ENCODE measurements at places on chromosomes 6 and 20. TPM values are rescaled to one million over a fixed set of nuclear protein-coding genes. Genes with fewer than 3 reads are reported as not detected.

The TAP1 gene
- 32.6 TPM for total RNA-seq

The GOPC gene
- total RNA-seq = 54.5 TPM

GRCh38 chr6:45665859-45666258 is 288.1 kb upstream of the SUPT3H start:
- no peaks in the 10 kb centered on the region for H3K36me3 ChIP-seq
- H3K4me1 ChIP-seq = peaks cover 9% of the 10 kb centered on the region
- no peak overlapping the region for H3K4me3 ChIP-seq
- no peak overlapping the region for H3K27ac ChIP-seq
- no peak for DNase-seq
- peaks cover 42% of the 10 kb centered on the region for H3K27me3 ChIP-seq

GRCh38 chr20:25050082-25050481 is 7.9 kb downstream of the ACSS1 start:
- peaks cover 42% of the 10 kb centered on the region for H3K4me1 ChIP-seq
- no peak for DNase-seq
- peak overlapping the region; percentile 63 for H3K27ac ChIP-seq
- no peak overlapping the region for H3K4me3 ChIP-seq
- no peaks in the 10 kb centered on the region for H3K27me3 ChIP-seq
- no peaks in the 10 kb centered on the region for H3K36me3 ChIP-seq

GRCh38 chr6:169646906-169647567 is 54.8 kb downstream of the WDR27 start:
- H3K4me1 ChIP-seq = no peaks in the 10 kb centered on the region
- H3K4me3 ChIP-seq = no peak overlapping the region

DNA sequence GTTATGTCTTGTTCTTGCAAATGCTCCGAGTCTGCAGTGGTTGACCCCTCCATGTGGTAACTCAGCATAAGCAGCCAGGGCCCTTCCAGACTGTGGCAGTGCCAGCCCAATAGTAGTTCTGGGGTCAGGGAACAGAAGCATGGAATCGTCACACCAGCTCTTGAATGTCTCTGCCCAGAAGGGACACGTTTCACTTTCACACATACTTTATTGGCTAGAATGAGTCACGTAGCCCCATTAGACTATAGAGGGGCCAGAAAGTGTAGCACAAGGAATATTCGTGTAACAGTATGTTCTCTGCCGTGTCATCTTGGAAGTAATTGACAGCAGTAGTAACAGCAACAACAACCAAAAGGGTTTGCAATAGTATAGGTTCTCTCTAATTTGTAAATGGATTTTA is 254.7 kb downstream of the FARS2 start:
- no peak overlapping the region for H3K27ac ChIP-seq
- no peak overlapping the region for H3K4me3 ChIP-seq
- no peaks in the 10 kb centered on the region for H3K36me3 ChIP-seq
- H3K4me1 ChIP-seq = no peaks in the 10 kb centered on the region

DNA sequence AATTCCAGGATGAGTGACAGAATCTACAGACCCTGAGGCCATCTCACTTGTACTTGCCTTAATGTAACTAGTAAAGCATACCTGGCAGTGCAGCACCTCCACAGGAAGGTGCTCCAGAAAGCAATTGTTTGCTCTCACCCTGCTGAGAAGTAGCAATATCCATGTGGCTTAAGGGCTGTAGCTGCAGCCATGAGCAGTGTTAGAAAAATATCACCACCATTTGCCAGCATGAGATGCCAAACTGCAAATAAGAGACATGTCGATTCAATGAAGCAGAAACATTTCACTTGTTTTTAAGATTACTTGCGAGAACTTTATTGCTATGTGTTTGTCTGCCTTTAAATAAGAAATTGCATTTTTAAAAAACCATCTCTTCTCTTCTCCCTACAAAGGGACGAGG is 151.5 kb downstream of the PRL start:
- no peaks in the 10 kb centered on the region for H3K27me3 ChIP-seq
- no peaks in the 10 kb centered on the region for H3K36me3 ChIP-seq
- no peak overlapping the region for H3K27ac ChIP-seq
- H3K4me3 ChIP-seq = no peak overlapping the region

The TCP11 gene
- 1.7 TPM for total RNA-seq

GRCh38 chr6:3919130-3919628 is 70.0 kb downstream of the FAM50B start:
- H3K36me3 ChIP-seq = no peaks in the 10 kb centered on the region
- H3K4me1 ChIP-seq = no peaks in the 10 kb centered on the region
- H3K27ac ChIP-seq = peak overlapping the region; percentile 63
- DNase-seq = no peak

The ECT2L gene
- 15.3 TPM for total RNA-seq

The EMILIN3 gene
- total RNA-seq = 0.06 TPM

DNA sequence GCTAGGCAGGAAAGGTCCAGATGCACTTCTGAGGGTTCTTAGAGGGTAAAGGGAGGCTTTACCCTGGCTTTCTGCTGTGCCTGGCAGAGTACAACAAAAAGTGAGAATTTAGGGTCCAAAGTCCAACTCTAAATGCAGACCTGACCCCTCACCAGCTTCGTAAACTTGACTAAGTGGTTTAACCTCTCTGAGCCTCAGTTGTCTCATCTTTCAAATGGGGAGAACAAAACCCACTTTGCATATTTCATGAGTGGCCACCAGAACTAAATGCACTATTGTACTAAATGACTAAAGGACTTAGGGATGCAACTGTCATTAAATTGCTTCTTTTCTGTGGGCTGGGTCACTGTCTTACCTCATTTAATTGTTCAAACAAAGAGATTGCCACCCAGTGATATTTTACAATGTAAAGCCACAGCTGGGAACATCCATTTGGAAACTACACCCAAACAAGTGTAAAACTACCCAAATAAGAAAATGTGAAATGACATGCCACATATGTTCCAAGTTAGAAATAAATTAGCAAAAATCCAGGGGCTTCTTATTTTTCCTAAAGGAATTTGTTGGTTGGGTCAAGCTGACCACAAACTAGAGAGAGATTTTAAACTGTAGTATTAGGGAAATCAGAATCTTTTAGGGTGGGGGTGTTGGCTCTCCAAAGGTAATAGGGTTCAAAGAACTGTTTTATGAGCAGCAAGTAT is 48.3 kb upstream of the RIN2 start:
- H3K4me3 ChIP-seq = no peak overlapping the region
- no peak overlapping the region for H3K27ac ChIP-seq
- H3K27me3 ChIP-seq = no peaks in the 10 kb centered on the region
- no peak for DNase-seq
- H3K4me1 ChIP-seq = no peaks in the 10 kb centered on the region
- no peaks in the 10 kb centered on the region for H3K36me3 ChIP-seq

GRCh38 chr20:36339646-36340592 is 33.8 kb downstream of the DLGAP4 start:
- H3K27me3 ChIP-seq = peaks cover 7% of the 10 kb centered on the region
- H3K36me3 ChIP-seq = no peaks in the 10 kb centered on the region
- no peaks in the 10 kb centered on the region for H3K4me1 ChIP-seq
- no peak for DNase-seq

The RAB44 gene
- total RNA-seq = 1.2 TPM

DNA sequence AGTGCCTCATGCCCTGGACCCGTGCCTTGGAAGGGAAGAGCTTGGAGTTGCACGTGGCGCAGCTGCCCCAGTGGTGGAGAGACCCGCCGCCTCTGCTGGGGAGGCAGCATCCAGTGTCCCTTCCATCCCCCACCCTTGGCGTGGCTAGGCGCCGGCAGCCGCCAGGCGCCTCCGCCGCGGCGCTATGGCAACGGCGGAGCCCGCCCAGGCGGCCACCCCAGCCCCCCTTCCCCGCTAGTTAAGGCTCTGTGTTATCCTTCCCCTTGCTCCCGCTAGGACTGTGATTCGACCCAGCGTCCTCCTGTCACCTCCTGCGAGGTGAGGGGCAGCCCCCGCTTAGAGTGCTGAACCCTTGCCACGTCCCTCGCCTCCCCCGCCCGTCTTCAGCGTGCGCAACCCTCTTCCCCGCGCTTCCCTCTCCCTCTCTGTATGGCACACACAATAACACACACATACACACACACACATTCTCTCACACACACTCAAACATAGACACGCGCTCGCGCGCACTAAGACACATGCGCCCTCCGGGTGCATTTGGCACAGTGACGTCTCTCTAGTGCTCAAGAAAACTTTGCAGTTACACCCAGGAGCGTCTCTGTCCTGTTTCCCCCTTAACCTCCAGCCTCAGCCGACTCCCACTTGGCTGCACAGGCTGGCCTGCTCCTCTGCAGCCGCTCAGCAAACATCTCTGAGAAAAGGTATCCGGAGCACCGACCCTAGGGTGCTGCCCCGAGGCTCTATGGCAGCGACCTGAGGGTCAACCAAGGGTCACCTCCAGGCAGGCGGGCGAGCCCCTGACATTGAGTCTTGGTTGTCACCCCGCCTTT is 8.5 kb downstream of the GRIK2 start:
- peak; percentile 30 for DNase-seq
- peaks cover 73% of the 10 kb centered on the region for H3K27me3 ChIP-seq
- no peaks in the 10 kb centered on the region for H3K36me3 ChIP-seq
- no peak overlapping the region for H3K4me3 ChIP-seq
- H3K27ac ChIP-seq = no peak overlapping the region

The KHDC1L gene
- total RNA-seq = not detected

The HAO1 gene
- not detected for total RNA-seq

GRCh38 chr6:89965441-89966227 is 71.4 kb downstream of the GJA10 start:
- no peaks in the 10 kb centered on the region for H3K4me1 ChIP-seq
- DNase-seq = no peak
- no peak overlapping the region for H3K27ac ChIP-seq
- no peak overlapping the region for H3K4me3 ChIP-seq
- no peaks in the 10 kb centered on the region for H3K27me3 ChIP-seq

The TFAP2D gene
- total RNA-seq = not detected

DNA sequence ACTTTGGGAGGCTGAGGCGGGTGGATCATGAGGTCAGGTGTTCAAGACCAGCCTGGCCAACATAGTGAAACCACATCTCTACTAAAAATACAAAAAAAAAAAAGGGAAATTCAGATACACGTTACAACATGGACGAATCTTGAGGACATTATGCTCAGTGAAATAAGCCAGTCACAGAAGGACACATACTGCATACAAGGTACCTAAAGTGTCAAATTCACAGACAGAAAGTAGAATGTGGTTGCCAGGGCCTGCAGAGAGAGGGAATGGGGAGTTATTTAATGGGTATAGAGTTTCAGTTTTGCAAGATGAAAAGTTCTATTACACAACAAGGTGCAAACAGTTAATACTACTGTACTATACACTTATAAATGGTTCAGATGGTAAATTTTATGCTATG is 75.1 kb downstream of the SNX5 start:
- no peak overlapping the region for H3K4me3 ChIP-seq
- H3K36me3 ChIP-seq = no peaks in the 10 kb centered on the region
- no peak overlapping the region for H3K27ac ChIP-seq
- DNase-seq = no peak

DNA sequence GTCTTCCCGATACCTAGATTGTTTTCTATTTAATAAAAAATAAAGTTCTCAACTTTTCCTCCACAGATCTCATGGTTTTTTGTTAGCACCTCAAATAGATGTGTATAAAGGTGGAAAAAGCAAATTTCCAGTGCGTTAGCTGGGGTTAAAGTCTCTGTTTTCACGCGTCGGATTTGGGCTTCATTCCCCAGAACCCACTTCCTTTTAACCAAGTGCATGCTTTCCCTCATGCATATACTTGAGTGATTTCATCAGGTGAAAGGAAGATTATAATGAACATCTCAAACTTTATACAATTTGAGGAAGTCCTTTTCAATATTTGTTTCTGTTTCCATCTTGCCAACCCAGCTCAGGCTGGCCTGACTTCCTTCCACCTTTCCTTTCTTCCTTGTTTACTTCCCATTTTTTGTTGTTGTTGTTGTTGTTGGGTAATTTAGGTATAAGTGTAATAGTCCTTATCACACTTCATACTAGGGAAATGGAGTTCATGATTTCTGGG is 43.9 kb upstream of the GGTLC1 start:
- H3K4me3 ChIP-seq = no peak overlapping the region
- no peaks in the 10 kb centered on the region for H3K4me1 ChIP-seq
- no peak overlapping the region for H3K27ac ChIP-seq
- no peak for DNase-seq
- H3K36me3 ChIP-seq = no peaks in the 10 kb centered on the region
- H3K27me3 ChIP-seq = no peaks in the 10 kb centered on the region

- no peaks in the 10 kb centered on the region for H3K4me1 ChIP-seq
- H3K27ac ChIP-seq = no peak overlapping the region
- no peaks in the 10 kb centered on the region for H3K27me3 ChIP-seq
- no peaks in the 10 kb centered on the region for H3K36me3 ChIP-seq
Measured at GRCh38 chr20:8661229-8661952, 407.5 kb upstream of the PLCB4 start.

- peaks cover 1% of the 10 kb centered on the region for H3K4me1 ChIP-seq
- no peak for DNase-seq
- H3K27me3 ChIP-seq = no peaks in the 10 kb centered on the region
- H3K36me3 ChIP-seq = no peaks in the 10 kb centered on the region
- no peak overlapping the region for H3K27ac ChIP-seq
Measured at GRCh38 chr6:16711546-16712254, 49.6 kb downstream of the ATXN1 start.

DNA sequence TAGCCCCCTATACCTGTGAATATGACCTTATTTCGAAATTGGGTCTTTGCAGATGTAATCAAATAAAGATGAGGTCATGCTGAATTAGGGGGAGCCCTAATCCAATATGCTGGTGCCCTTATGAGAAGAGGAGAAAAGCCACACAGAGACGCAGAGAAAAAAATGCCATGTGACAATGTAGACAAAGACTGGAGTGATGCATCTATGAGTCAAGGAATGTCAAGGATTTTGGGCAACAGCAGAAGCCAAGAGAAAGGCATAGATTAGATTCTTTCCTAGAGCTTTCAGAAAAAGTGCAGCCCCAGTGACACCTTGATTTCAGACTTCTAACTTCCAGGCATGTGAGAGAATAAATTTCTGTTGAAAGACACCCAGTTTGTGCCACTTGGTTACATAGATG is 47.4 kb upstream of the HS3ST5 start:
- no peaks in the 10 kb centered on the region for H3K27me3 ChIP-seq
- H3K36me3 ChIP-seq = no peaks in the 10 kb centered on the region
- no peaks in the 10 kb centered on the region for H3K4me1 ChIP-seq
- H3K27ac ChIP-seq = no peak overlapping the region

DNA sequence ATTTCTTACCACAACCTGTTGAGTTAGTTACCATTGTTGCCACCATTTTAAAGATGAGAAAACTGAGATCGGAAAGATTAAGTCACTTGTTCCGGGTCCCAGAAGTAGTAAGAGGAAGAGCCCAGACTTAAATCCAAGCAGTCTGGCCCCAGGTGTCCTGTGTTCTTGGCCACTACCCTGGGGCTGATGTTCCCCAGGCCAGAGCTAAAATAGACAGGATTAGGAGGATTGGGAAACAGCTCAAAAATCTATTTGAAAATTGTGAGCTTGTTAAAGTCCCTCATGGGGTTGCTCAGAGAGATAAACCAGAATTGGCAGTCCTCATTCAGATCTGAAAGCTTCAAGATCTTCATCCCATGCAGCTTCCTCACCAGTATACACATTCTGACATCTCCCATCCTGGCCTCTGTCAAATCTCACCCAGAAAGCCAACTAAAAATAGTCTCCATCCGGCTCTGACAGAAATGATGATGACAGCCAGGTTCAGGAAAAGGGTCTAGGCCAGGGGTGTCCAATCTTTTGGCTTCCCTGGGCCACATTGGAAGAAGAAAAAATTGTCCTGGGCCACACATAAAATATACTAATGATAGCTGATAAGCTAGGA is 62.0 kb downstream of the GFOD1 start:
- DNase-seq = peak; percentile 80
- no peaks in the 10 kb centered on the region for H3K27me3 ChIP-seq
- H3K4me1 ChIP-seq = peaks cover 90% of the 10 kb centered on the region
- no peak overlapping the region for H3K4me3 ChIP-seq
- peak overlapping the region; percentile 55 for H3K27ac ChIP-seq
- no peaks in the 10 kb centered on the region for H3K36me3 ChIP-seq

- no peaks in the 10 kb centered on the region for H3K27me3 ChIP-seq
- no peaks in the 10 kb centered on the region for H3K4me1 ChIP-seq
- H3K36me3 ChIP-seq = peaks cover 5% of the 10 kb centered on the region
- no peak for DNase-seq
- no peak overlapping the region for H3K27ac ChIP-seq
- H3K4me3 ChIP-seq = no peak overlapping the region
Measured at GRCh38 chr6:150924808-150925589, 59.5 kb downstream of the MTHFD1L start.

Measured in lung (tissue), 17 donors.